SHP77 (cell line): ENCODE measurements at places on chromosomes 1 and 21.
A peak's percentile ranks its signal among the peaks of the same experiment; 100 is the strongest.

DNA sequence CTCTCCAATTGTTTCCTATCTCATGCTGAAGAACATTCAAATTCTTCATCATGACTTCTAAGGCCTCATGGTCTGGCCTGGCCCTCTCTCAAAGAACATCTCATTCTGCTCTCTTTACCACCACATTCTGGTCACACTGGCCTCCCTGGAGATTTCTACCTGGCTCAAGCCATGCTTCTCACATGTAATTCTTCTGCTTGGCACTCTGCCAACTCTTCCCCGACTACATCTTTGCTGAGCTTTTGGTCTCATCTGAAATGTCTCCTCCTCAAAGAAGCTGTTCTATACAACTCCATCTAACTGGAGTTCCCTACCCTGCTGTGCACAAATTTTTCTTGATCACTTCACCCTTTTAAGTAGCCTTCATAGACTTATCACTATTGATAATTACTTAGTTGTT is 1.4 kb upstream of the TBX19 start:
- no peak for DNase-seq

GRCh38 chr1:13583595-13583965 is at the start of gene PDPN:
TSS of gene PDPN (plus strand) at chr1:13583832. CDS start at chr1:13584034, 202 bp downstream.
- no peak for DNase-seq

- no peak for DNase-seq
These were observed 47.4 kb upstream of the WNT2B start for GRCh38 chr1:112461200-112461871.

DNA sequence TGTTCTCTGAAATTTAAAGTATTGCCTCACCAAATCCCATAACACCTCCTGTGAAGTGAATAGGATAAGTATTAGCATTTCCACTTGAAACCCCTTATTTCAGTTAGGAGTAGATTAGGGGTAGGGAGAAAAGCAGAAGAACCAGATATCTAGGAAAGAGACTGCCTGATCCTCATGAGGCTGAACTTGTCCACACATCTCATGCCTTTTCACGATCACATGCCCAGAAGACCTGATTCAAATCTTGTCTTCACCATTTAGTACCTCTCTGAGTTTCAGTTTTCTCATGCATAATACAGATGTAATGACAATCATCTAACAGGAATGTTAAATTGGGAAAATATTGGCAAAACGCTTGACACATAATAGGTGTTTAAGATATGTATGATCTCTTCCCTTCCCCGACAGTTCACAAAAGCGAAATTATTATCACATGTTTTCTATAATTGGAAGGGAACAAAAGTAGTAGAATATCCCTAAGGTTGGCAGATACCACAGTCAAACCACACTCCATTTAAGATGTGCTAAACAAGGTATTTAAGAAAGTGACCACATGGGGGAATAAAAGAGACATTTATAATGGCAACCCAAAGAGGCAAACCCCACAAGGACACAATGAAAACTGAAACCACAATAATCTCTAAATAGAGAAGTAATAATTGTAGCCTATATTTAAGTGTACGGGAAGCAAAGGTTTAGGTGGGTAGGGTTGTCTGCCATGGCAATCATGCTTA is 25.2 kb downstream of the GFI1 start:
- no peak for DNase-seq

GRCh38 chr21:46562964-46563607 is 41.8 kb downstream of the S100B start:
- no peak for DNase-seq

DNA sequence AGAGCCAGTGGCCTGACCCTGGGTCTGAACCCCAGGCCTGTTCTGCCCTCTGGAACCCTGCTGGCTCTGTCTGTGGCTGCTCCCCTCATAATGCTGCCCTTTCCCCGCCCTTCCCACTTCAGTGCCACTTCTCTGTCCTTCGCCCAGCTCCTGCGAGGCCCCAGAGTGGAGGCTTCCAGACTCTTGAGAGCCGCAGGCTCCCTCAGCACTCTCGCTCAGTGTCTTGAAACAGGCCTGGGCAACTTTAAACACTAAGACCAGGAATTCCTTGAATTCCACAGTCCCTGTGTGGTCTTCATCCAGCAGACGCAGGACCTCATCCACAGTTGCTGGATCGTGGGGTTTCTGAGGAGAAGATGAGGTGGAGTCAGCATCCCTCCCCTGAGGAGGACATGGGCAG is 3.5 kb downstream of the CRNN start:
- DNase-seq = no peak

DNA sequence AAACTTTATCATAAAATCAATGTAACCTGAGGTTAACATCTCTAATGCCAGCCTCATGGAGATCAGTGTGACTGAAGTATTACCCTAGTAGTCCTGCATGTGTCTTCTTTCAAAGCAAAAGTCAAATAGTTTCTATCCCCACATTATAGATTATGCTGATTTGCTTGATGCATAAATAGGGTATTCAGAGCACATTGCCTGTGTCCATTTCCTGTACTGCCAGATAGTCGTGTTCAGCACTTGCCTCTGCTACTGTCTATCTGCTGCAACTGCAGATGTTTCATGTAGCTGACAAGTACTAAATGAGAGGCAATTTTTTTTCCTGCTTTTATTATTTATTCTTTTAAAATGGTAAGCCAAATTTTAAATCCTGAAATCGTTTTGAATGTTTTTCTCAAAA is 348.7 kb downstream of the CHRM3 start:
- no peak for DNase-seq

GRCh38 chr1:26317146-26317545 is 612 bp upstream of the CD52 start:
- DNase-seq = no peak

DNA sequence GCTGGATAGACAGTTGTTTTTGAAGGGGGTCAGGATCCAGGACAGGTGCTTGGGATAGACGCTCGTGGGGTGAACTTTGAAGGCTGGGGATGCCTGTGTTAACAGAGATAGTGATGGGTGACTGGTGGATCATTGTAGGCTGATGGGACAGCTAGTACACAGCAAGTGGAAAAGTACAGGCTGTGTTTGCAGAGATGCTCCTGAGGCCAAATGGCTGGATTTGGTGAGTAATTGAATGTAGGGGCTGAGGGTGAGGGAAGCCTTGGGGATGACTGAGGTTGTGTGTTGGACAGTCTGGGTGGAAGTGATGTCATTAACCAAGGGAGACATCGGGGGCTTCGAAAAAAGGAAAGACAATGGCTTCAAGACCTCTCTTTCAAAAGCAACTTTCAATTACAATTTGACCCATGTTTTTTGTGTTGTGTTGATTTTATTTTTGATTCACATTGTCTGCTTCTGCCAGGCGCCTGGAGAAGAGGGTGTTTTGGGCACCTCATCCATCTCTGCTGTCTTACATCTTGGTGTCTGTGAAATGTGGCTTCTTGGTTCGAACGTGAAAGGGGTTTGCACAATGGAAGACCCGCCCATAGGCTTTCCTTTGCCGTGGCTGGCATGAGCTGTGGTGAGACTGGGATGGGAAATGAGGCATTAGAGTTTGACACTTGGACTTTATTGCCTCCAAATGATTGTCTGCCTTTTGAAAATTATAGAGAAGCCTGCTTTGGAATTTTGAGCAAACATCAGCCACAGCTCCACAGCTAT is 147.5 kb downstream of the FOXD2 start:
- no peak for DNase-seq

- peak; percentile 50 for DNase-seq
These were observed 71.6 kb upstream of the IFFO2 start for GRCh38 chr1:19028110-19028509.

DNA sequence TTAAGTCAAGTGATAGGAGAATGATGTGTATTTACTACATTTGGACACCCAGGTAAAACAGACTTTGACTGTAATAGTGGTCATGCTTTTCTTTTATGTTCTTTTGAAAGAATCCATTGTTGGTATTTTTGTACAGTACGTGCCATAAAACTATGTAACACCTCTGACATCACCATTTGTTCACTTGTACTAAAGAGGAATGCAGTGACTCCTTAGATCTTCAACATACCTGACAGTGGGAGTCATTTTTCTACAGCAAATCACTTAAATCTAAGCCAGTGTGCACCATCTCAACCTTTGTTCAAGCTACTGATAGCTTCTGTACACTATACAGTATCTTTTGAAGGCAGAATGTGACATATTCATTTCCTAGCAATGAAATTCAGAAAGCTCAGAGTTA is 6.3 kb upstream of the PLD5 start:
- DNase-seq = no peak

DNA sequence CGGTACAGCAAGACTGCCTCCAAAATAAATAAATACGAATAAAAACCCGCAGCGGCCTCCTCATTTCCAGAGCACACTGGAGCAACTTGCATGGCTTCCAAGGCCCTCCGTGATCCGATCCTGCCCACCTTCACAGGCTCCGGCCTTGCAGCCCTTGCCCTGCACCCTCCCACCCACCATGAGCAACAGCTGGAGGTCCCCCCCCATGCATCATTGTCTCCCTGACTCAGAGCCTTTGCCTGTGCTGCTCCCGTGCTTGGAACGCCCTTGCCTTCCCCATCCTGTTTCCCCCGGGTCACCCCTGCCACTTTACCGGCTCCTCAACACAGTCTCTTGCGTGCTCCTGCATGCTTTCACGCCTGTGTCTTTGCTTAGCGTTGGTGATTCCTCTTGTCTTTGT is 71.0 kb upstream of the ANGPTL1 start:
- DNase-seq = no peak

GRCh38 chr1:24901791-24902470 is 28.1 kb downstream of the RUNX3 start:
- DNase-seq = no peak

DNA sequence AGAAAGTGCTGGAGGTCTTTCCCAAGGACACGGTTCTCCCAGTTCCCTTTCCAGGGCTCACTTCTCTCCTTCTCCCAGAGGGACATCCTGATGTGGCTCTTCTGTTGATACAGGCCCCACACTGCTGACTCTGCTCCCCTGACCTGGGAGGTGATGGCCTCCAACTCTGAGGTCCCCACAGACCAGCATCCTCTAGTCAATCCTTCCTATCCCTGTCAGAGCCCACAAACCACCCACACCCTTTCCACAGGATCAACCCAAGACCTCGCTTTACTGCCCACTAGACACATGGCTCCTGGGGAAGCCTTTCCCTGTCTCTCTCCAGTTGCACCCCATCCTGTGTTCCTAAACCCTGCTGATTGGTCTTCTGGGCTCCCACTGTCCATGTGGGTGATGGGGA is 11.6 kb downstream of the SLAMF7 start:
- no peak for DNase-seq

- no peak for DNase-seq
These were observed 129.4 kb upstream of the EDN2 start for GRCh38 chr1:41613689-41614574.

GRCh38 chr21:43703035-43703880 is 15.7 kb upstream of the PDXK start:
- DNase-seq = no peak
